ENCODE measurements at places on chromosomes 1 and 21.
A peak's percentile ranks its signal among the peaks of the same experiment; 100 is the strongest.

GRCh38 chr1:220335668-220336067 lies 63.4 kb upstream of the RAB3GAP2 start:
- no peak for DNase-seq

DNA sequence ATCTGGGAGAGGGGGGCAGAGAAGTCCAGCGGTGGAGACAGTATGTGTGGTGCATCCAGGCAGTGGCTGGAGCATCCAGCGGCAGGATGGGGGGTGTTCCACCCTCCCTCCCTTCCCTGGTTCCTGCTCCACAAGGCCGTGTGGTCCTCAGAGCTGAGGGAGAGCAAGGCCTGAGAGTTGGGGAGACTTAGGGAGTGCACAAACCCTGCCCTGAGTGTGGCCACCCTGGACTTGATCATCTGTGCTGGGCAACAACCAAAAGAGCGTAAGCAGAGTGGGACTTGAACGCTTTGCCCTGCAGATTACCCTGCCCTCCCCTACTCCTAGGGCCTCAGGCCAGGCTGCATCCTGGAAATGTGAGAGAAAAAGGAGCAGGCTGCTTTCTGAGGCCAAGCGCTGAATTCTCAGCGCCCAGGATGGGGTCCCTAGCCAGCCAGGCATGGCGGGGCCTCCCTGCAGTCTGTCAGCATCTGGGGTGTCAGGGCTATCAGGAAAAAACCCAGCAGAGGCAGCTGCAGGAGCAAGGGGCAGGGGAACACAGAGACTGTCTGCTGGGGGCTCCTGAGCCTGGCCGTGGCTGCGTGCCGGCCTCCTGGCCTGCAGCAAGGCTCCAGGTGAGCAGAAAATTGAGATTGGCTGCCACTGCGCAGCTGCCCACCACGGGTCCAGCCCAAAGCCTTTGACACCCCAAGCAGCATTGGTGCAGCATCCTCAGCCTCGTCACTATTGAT lies 266.2 kb downstream of the NPHP4 start:
- DNase-seq: no peak

- no peak for DNase-seq
Measured at GRCh38 chr21:38859852-38860251, 54.1 kb downstream of the ETS2 start.

DNA sequence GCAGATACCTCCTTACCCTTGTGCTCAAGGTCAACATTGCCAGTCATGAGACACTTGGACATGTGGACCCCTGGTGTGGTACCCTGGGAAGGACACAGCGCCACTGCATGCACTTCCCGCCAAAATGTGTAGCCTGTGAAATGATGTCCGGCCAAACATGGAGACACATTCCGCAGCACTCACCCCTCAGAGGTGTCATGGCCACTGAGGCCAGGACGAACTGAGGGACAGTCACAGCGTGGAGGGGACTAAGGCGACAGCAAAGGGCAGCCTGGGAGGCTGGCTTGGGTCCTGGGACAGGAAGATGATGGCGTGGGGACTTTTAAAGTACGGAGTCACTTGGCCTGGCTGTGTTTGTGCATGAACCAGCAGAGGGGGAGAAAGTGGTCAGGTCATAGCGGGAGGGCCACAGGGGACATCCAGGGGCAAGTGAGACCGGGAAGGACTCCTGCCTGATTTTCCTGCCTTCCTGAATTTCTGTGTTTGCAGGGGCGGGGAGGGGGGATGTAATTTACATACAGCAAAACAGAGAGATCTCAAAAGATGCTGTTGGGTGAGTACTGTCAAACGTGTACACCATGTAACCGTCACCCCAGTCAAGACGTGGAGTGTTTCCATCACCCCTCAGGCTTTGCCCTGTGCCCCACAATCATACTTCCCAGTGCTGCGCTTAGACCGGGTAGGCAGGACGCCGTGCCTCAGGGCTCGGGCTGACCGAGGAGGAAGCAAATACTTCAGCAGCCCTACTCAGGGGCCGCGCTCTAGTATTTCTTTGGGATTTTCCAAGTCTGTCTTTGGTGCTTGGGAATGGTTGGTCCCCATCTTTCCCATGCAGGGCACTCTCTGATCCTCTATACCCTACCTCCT lies 45.2 kb downstream of the WDR4 start:
- DNase-seq: no peak

- DNase-seq: no peak
Measured at GRCh38 chr1:16116625-16117024, 39.2 kb downstream of the EPHA2 start.

- DNase-seq: no peak
Measured at GRCh38 chr1:245132771-245133170, 22.0 kb upstream of the KIF26B start.

GRCh38 chr1:9903801-9904527 lies 6.1 kb downstream of the CTNNBIP1 start:
- DNase-seq: no peak

GRCh38 chr1:56216218-56216617 lies 363.1 kb downstream of the PLPP3 start:
- DNase-seq: no peak

DNA sequence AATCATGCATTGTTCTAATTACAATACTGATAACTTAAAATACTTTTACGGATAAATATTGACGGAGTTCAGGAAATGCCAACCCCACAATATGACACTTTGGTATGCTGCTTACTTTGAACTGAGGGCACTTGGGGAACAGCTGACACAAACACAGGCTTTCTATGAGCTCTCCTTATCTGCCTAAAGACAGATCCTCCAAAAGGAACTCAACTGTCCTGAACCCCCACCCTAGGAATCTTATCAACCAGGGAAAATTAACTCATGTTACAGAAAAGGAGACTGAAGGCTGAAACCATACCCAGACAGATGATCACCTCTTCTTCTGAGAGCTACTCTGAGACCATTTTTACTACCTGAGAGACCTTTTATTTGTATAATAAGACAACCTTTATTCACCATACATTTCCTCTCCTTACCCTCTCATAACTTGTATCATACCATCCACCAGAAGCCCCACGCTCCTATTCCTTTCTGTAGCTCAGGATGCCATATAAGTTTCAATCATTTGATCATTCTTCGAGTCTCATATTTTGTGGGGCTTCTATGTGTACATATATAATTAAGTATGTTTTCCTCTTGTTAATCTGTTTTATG lies 239.5 kb downstream of the FAF1 start:
- no peak for DNase-seq

GRCh38 chr1:103469801-103470200 lies 55.7 kb upstream of the RNPC3 start:
- DNase-seq: no peak

DNA sequence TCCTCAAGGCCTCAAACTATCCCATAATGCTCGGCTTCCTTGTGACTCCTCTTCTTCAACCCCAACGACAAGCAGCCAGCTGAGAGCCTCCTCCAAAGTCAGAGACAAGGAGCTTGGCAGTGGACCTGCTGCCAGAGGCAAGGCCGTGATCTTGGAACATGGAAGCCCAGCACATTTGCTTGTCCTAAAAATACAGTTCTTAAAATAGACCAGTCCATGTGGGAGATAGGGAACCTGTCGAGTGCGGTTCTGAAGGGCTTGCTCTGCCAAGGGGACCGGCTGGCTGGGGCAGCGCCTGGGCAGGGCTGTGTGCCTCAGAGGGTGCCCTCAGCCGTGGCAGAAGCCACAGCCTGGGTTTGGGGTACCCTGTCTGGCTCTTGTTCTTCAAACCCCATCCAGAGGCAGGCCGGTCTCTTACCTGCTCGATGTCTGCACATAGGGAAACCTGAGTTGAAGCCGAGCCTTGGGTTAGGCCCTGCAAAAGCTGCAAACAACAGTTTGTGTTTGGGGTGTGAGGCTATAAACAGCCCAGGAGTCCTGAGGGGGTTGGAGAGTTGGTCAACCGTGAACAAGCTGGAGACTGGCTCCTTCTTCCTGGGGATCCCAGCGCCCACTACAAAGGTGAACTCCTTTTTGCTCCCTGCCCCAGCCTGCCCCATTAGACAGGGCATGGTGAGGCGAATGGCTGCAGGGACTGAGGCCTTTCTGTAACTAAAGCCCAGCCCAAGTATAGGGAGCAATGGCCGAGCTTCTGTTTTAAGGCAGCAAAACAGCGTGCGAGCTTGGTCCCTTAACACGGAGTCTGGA lies 228.8 kb downstream of the CAMTA1 start:
- DNase-seq: no peak

DNA sequence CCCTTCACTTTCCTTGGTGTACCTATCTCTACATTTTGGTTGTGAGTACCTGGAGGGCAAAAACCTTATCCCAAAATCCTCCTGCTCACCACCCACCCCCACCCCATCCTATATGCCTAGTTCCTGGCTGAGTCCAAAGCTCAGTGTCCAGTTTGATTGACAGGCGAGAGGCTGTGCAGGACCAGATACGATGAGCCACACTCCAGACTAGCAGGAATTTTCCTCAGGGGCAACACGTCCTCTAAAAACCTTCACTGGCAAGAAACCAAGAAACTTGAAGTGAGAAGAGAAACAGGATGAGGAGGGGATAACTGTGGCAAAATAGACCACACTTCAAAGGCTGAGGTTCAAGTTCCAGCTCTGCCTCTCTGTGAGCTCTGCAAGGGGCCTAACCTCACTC lies 1.1 kb upstream of the SLAMF8 start:
- no peak for DNase-seq

DNA sequence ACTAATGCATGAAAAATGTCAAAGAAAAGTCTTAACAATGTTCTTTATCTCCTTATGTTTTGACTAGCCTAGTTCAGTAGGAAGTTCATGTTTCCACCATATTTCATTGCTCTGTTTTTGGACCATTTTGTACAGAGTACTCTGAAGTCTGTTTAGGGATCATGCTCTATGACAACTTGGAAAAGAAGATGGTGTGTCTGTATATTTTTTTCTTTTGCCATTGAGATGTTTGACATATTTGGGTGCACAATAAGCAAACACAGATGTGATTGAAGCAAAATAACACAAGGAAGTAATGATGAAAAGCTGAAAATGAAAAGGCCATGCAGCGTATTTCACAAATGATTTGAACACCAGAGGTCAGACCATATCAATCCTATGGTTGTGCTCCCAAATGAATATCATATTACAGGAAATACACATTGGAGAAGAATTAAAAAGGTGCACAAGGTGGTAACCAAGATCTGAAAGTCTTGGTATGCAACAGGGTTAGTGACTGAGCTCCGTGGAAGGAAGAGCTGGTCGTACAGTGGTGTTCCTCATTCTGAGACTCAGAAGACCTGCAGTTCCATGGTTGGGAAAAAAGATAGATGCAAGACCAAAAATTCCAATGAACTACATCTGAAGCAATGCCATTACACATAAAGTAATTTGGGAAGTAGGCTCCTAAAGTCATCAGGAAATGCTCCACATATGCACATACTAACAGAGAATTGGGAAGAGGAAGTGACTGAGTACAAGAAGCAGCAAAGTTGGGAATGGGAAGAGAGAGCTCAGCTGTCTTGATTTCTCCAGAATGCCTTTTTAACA lies 463.5 kb downstream of the LMO4 start:
- DNase-seq: no peak

DNA sequence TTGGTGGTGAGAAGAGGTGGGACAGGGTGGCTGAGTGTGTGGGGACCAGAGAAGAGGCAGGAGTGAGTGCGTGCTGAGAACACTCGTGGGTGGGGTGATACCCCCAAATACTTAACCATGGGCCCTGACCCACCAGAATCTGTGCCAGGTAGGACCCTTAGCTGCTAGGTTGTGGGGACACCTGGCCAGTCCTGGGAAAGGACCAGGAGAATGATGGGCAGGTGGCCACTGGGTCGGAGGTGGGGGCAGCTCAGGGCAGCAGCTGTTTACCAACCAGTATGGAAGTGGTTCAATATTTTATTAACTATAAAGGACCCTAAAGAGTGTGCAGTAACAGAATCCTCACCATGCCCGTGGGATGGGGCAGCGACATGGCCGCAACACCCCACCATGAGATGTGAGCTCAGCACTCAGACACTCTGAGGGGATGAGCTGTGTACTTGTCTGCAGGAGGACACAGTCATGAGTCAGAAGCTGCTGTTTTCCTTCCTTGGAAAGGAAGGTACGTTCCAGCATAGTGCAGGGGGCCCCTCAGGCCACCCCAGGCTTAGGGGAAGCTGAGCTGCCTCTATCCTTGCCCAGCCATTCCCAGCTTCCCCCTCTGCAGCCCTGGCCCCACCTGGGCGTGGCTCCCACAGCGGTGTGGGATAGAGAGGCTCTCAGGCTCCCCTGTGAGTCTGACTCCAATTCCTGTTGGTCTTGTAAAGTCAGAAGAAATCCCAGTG lies 25.4 kb downstream of the TEX35 start:
- DNase-seq: peak; percentile 83

DNA sequence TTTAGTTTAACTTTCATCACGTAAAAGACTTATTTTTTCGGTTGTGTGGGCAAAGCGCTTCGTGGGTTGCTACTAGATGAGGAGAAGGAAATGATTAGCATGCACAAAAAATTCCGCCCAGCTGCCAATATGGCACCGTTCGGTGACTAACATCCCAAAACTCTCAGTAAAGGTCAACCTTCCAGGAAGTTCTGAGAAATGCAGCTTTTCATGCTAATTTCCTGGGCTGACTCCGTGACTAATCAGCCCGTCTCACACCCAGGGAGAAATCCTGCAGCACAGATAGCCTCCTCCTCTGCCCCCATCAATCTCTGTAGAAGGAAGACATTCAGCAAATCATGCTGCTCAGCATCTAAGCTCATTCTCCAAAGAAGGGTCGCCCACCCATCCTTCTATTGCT lies 34.1 kb downstream of the TMCO4 start:
- DNase-seq: peak; percentile 95

DNA sequence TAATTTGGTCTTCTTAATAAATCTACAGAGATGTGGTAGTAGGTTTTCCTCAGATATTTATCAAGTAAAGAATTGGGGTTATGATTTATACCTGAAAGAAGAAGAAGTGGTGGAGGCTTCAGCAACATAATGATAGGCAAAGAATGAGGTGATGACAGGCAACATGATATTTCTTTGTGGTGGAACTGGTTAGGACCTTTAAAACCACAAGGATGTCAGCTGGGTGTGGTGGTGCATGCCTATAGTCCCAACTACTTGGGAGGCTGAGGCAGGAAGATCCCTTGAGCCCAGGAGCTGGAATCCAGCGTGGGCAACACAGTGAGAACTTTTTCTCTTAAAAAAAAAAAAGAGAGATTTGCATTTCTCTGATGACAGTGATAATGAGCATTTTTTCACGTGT lies 34.1 kb upstream of the COL11A1 start:
- peak; percentile 44 for DNase-seq

GRCh38 chr1:155984341-155984740 lies 6.0 kb upstream of the ARHGEF2 start:
- no peak for DNase-seq

GRCh38 chr1:225253784-225254183 lies 174.1 kb downstream of the LBR start:
- peak; percentile 72 for DNase-seq

DNA sequence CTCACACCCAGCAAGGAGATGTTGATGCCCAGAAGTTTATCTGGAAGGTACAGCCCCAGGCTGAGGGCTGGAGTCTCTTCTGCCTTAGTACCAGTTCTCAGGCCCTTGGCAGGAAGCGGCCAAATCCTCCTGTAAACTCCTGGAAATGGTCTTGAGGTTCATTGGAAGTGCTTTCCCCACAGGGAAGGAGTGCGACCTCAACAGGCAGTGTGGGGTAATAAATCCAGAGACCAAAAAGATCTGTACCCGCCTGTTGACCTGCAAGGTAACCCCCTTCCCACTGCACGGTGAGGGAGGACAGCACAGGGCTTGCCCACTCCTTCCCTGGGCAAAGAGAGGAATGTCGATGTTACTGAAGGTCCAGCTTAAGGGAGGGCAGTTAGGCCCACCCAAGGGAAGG lies 4.5 kb downstream of the ATXN7L2 start:
- no peak for DNase-seq
